HT1080 (cell line): ENCODE measurements at places on chromosomes 7 and 10. TPM values are rescaled to one million over a fixed set of nuclear protein-coding genes. Genes with fewer than 3 reads are reported as not detected.

- no peak for DNase-seq
These were observed 771.4 kb downstream of the LRMDA start for GRCh38 chr10:76202777-76203176.

GRCh38 chr7:323410-323809 lies 33.4 kb downstream of the FOXL3 start:
- no peak for DNase-seq

DNA sequence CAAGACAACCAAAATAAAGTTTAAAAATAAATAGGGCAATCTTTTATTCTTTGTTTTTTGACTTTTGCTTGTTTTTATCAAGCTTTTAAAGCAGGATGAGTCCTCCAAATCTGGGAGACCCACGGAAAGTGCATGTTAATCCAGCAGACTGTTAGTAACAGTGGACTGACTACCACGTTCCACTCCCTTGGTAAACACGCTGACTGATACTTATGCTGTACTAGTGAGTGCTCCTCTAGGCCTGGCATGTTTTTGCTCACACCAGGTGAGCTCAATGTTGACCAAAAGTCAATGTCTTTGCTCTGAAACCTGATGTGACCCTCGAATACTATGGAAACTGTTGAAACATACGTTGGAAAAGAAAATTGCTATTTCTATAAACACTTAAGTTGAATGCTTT lies 88.4 kb downstream of the KIAA1549 start:
- DNase-seq: no peak

DNA sequence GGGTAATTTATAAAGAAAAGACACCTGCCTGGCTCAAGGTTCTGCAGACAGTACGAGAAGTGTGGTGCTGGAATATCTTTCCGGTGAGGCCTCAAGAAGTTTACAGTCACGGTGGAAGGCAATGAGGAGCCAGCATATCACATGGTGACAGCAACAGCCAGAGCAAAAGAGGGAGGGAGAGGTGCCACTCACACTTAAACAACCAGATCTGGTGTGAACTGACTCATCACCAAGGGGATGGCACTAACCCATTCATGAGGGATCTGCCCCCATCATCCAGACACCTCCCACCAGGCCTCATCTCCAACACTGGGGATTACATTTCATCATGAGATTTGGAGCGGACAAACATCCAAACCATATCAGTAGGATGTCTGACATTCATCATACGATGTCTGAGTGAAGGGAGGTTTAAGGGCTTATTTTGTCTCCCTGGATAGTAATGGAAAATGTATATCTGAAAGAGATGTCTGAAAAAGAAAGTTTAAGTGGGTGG lies 23.5 kb upstream of the KBTBD2 start:
- DNase-seq: no peak

Gene GSAP
- 1.2 and 1.5 TPM in 2 replicates for total RNA-seq

GRCh38 chr10:116418389-116418788 lies 9.3 kb upstream of the PNLIPRP3 start:
- DNase-seq: peak; percentile 51

DNA sequence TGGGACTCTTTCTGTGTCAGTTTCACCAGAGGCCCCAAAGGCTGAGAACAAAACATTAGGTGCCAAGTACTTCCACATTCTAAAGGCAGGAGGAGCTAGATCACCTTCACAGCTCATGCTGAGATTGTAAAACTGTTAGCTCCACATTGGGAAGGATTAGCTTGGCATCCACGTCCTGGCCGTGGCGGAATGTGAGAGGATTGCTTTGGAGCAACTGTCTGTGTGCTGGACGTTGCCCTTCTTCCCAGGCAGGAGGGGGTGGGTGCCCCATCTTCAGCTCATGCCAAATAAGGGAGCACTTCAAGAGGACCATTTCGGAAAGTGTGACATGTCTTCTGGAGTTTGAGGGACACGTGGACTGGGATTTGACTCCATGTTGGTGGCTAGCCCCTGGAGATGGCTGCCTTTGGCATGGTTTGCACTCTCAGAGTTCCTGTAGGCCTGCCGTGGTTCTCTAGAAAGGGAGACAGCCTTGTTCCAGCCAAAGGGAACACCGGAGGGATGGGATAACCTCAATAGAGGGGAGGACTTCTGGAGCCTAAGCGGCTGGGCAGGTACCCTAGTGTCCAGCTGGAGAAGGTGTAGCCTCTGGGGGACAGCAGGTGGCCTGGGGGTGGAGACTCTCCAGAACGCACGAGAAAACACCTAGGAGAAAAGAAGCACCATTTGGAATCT lies 19.9 kb upstream of the FMC1 start:
- peak; percentile 23 for DNase-seq

DNA sequence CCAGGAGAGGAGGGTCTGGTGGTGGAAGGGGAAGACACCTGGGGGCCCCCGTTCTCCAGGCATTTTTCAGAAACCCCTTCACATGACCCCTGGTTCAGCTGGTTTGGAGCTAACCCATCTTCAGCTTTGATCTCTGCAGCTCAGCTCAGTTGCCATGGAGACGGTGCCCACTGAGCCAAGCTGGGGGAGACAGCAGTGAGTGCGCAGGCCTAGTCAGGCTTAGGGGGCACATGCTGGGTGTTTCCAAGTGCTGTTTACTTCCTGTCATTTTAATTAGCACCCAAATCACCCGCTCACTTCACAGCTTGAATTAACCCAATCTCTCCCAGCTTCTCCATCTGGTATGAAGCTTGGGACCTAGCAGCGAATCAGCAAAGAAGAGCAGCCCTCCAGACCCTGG lies 9.0 kb downstream of the SPOCK2 start:
- DNase-seq: no peak

DNA sequence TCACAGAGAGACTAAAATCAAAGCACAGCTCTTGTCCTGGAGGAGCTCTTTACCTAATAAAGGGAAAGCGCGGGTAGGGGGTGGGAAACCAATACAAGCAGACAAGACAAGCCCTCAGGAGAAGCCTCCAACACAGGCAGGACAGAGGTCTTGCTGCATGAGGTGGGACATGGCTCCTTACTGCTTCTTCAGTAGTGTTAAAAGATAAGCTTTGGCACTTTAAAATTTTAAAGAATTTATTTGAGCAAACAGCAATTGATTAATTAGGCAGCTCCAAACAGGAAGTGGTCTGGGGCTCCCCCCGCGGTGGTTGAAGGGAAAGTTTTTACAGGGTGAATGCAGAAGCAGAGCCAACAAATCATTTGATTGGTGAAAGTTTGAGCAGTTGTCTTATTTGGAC lies 50.3 kb upstream of the MACC1 start:
- no peak for DNase-seq

DNA sequence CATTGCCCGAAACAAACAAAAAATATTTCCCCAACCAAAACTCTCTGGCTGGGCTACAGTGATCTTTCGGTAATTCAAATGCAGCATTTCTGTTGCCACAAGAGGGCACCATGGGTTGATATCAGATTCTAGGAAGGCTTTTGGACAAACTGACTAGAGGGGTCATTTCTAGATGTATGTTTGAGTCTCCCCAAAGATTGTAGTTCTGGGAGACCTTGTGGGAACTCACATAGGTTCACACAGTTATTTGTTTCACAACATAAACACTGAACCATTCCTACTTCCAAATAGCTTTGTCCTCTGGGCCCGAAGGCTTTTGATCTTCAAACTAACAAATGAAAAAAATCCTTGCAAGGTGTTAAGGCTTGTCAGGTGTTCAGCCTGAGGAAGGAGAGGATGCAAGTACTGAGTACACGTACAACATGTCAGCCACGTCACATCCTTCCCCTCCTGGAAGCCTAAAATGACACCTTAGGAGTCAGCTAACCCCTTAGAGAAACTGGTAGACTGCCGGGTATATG lies 37.0 kb upstream of the IL15RA start:
- peak; percentile 37 for DNase-seq

DNA sequence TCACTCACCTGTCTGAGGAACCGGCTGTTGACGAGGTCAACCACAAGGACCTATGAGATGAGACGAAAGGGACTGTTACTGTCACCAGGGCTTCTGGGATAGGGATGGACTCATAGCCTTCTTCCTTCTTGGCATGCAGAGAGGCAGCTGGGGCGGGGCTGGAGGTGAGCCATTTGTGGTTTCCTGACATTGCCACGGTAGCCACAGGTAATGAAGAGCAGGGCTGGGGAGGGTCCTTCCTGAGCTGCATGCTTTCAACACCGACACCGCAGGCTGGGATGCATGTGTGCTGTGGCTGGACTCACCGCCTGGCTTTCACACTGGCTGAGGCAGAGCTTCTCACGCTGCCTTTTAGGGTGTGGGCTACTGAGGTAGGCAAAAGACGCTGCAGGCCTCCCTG lies 46.4 kb upstream of the MKRN1 start:
- peak; percentile 87 for DNase-seq

DNA sequence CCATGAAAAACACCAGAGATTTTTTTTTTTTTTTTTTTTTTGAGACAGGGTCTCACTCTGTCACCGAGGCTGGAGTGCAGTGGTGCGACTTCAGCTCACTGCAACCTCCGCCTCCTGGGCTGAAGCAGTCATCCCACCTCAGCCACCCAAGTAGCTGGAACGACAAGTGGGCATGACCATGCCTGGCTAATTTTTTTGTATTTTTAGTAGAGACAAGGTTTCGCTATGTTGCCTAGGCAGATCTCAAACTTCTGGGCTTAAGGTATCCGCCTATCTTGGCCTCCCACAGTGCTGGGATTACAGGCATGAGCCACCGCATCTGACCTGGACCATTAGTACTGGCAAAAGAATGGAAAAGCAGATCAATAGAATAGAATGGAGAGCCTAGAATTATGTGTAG lies 59.0 kb upstream of the LRRN3 start:
- no peak for DNase-seq

DNA sequence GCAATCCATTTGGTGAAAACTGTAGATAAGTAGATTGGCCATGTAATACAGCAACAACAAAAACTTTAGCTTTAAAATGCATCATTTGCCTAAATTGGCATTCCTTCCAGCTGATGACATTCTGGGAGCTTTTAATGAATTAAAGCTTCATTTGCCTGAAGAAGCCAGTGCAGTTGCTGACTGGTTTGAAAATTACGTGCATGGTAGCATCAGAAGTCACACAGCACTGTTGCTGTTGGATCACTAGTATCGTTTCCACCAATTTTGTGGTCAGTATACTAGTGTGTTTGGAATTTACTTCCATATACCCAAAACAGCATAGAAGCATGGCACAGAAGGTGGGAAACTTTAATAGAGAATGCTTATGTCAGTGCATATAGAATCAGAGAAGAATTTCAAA lies 194.9 kb downstream of the ETV1 start:
- no peak for DNase-seq

- DNase-seq: no peak
These were observed 623.8 kb downstream of the SUGCT start for GRCh38 chr7:40758590-40758989.

GRCh38 chr10:4579844-4580243 lies 246.2 kb upstream of the AKR1E2 start:
- no peak for DNase-seq

GRCh38 chr7:106187613-106188350 lies 75.7 kb upstream of the SYPL1 start:
- DNase-seq: peak; percentile 63

DNA sequence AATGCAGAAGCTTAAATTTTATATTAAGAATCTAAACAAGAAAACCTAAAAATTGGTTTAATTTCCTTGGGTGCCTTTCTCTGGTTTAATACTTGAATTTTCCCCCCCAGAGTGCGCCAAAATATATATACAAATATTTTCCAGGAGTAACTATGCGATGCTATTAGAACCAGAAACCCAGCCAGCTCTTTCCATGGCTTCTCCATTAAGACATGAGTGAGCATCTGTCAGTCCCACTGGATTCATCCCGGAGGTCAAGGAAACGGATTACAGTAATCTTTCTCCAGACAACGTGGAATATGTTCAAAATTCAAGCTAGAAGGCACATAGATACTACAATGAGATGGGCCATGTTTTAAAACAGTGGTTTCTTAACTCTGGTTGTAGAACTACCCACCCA lies 148.8 kb downstream of the TAX1BP1 start:
- no peak for DNase-seq

Gene KLF14
- 0.16 and 0.20 TPM in 2 replicates for total RNA-seq

GRCh38 chr7:10677668-10678232 lies 295.9 kb upstream of the PHF14 start:
- DNase-seq: no peak

GRCh38 chr10:121734589-121735045 lies 136.4 kb upstream of the FGFR2 start:
- no peak for DNase-seq

GRCh38 chr7:42137431-42137830 lies 99.6 kb downstream of the GLI3 start:
- DNase-seq: no peak

Gene FXYD4
- total RNA-seq: not detected in 2 replicates

Gene MAP3K8
- total RNA-seq: 0.59 and 0.67 TPM in 2 replicates

Gene PHKG1
- total RNA-seq: 0.10 and 0.58 TPM in 2 replicates

Gene CREM
- total RNA-seq: 81.9 and 96.8 TPM in 2 replicates

DNA sequence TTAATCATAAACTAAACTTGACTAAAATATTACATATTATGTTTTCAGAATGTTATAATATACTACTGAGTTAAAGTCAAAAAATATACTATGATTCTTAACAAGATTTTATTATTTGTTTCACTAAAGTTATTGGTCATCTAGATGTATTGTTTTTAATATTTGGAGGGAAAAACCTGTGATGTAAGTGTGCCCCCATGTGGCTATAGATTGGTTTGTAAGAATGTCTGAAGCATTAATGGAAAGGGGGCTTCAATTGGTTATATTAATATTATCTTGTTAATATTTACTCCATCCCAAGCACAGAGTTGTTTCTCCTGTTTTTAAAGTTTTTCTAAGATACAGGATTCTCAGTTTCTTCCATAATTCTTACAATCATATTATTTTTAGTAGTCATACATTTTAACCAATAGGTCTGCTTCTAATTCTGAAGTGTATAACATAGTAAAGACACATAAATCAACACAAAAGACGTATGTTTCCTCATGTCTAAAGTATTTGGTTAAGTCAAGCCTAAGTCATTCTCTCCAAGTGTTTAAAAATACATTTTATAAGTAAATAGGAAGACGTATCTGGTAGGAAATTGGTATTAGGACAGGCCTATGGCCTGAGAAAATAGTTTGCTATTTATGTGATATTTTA lies 58.0 kb downstream of the GNAT3 start:
- peak; percentile 24 for DNase-seq

- DNase-seq: no peak
These were observed 5.5 kb upstream of the H2AZ2 start for GRCh38 chr7:44853391-44853790.

DNA sequence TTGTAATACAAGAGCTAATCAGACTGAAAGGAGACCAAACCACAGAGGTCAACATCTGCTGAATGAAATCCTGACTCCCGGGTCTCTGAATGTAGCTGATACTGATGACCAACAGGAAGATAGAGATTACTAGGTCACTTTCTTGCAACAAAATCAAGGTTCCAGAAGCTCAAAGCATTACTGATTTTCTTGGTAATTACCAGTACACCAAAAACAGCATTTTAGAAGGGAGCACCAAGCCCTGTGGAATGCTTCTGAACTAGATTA lies 177.7 kb downstream of the SLC25A13 start:
- no peak for DNase-seq

- DNase-seq: no peak
These were observed 61.0 kb upstream of the SFMBT2 start for GRCh38 chr10:7471720-7472367.

Gene PIK3CG
- total RNA-seq: 1.9 and 2.1 TPM in 2 replicates

GRCh38 chr7:4297918-4298219 lies 384.2 kb upstream of the FOXK1 start:
- DNase-seq: no peak
